Chondrocyte (in vitro differentiated cells): ENCODE measurements at places on chromosomes 13 and 19. TPM values are rescaled to one million over a fixed set of nuclear protein-coding genes. Genes with fewer than 3 reads are reported as not detected.

NXNL1 gene
- total RNA-seq = not detected in 3 replicates

ANKRD24 gene
- total RNA-seq = 0.47 to 1.3 TPM (median 0.92 TPM) in 3 replicates

METTL21C gene
- not detected in 3 replicates for total RNA-seq

MFSD12 gene
- 65.8 to 101 TPM (median 98.4 TPM) in 3 replicates for total RNA-seq

- H3K27ac ChIP-seq = no peak overlapping the region
- H3K36me3 ChIP-seq = no peaks in the 10 kb centered on the region
- H3K4me1 ChIP-seq = no peaks in the 10 kb centered on the region
- no peak for DNase-seq
Measured at GRCh38 chr19:47863514-47863936, 4.5 kb downstream of the TPRX2 start.

GRCh38 chr19:35119091-35119490, 3.5 kb downstream of the FXYD3 start:
- no peak overlapping the region for H3K4me3 ChIP-seq
- DNase-seq = no peak
- peaks cover 19% of the 10 kb centered on the region for H3K27me3 ChIP-seq
- H3K4me1 ChIP-seq = peaks cover 22% of the 10 kb centered on the region
- no peak overlapping the region for H3K27ac ChIP-seq

GRCh38 chr13:46008631-46009030, 43.9 kb downstream of the ZC3H13 start:
- no peak for DNase-seq
- H3K27me3 ChIP-seq = no peaks in the 10 kb centered on the region
- H3K36me3 ChIP-seq = peaks cover 12% of the 10 kb centered on the region
- no peaks in the 10 kb centered on the region for H3K4me1 ChIP-seq
- no peak overlapping the region for H3K27ac ChIP-seq

GRCh38 chr13:90402102-90402501, 945.4 kb upstream of the MIR17HG start:
- DNase-seq = no peak
- H3K4me1 ChIP-seq = no peaks in the 10 kb centered on the region
- no peaks in the 10 kb centered on the region for H3K27me3 ChIP-seq
